SJSA1 (cell line): ENCODE measurements at places on chromosomes 6 and 20. TPM values are rescaled to one million over a fixed set of nuclear protein-coding genes. Genes with fewer than 3 reads are reported as not detected.

DNA sequence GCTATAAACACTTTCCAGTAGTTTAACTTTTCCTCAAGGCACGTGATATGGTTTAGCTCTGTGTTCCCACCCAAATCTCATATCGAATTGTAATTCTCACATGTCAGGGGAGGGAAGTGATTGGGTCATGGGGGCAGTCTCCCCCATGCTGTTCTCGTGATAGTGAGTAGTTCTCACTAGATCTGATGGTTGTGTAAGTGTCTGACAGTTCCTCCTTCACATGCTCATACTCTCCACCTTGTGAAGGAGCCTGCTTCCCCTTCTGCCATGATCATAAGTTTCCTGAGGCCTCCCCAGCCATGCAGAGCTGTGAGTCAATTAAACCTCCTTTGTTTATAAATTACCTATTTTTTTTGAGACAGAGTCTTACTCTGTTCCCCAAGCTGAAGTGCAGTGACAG is 127.9 kb downstream of the DTNBP1 start:
- no peaks in the 10 kb centered on the region; the same call in 1 of the 2 replicates for H3K36me3 ChIP-seq
- H3K4me1 ChIP-seq = no peaks in the 10 kb centered on the region
- H3K4me3 ChIP-seq = no peak overlapping the region
- H3K27me3 ChIP-seq = no peaks in the 10 kb centered on the region
- DNase-seq = no peak

GRCh38 chr6:43627008-43627825 is 1.8 kb downstream of the GTPBP2 start:
- no peaks in the 10 kb centered on the region for H3K27me3 ChIP-seq
- peak; percentile 97 for DNase-seq
- peaks cover 61% of the 10 kb centered on the region for H3K36me3 ChIP-seq
- peak overlapping the region; percentile 98 for H3K27ac ChIP-seq

DNA sequence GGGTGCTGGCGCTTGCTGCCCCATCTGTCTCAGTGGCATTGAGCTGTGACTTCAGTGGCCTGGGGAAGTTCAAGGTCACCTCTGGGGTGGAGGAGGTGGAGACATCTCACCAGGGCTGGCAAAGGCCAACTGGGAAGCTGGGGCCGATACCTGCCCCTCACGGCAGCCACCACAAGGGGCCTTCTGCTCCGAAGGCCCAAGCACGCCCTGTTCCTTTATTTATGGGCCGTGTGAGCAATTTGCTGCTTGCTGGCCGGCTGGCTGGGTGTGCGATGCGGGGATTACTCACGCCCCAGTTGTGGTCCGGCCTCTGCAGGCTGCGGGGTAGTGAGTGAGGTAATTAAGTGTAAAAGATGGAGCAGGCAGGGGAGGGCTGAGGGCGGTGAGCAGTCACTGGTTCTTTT is 13.2 kb upstream of the SCRT2 start:
- H3K27ac ChIP-seq = no peak overlapping the region
- H3K36me3 ChIP-seq = no peaks in the 10 kb centered on the region
- H3K27me3 ChIP-seq = peaks cover 26% of the 10 kb centered on the region
- no peak for DNase-seq
- no peak overlapping the region for H3K4me3 ChIP-seq

The TXLNB gene
- not detected in 2 replicates for total RNA-seq

DNA sequence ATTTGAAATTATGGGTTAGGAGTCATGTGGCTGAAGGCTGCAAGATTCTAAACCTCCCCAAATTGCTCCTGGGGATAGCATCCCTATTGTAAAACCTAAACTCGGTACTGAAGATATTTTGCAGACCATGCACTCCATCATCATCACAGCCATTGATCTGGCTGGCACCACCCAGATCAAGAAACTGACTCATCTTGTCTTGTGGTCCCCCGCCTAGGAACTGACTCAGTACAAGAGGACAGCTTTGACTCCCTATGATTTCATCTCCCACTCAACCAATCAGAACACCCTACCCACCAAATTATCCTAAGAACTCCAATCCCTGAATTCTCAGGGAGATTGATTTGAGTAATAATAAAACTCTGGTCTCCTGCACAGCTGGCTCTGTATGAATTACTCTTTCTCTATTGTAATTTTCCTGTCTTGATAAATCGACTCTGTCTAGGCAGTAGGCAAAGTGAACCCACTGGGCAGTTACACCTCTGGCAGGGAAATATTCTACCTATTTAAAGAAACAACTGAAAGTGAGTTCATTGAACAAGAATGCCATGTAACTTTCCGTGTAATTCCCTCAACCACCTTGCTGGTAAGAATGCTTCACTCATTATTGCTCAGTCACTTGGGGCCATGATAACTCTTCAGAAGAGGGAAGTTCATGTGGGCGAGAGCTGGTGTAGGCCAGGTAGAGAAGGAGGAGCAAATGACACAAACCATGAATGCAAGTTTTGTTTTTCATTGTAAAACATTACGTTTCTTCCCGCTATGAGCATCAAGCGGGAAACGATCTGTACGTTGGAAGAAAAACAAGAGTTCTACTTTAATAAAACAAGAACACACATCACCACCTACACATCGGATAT is 602.9 kb upstream of the ARID1B start:
- no peaks in the 10 kb centered on the region for H3K36me3 ChIP-seq
- H3K4me3 ChIP-seq = no peak overlapping the region
- no peak for DNase-seq
- no peaks in the 10 kb centered on the region for H3K4me1 ChIP-seq
- H3K27ac ChIP-seq = no peak overlapping the region

- H3K27me3 ChIP-seq = no peaks in the 10 kb centered on the region
- DNase-seq = peak; percentile 90
- H3K27ac ChIP-seq = peak overlapping the region; percentile 51
- H3K4me3 ChIP-seq = peak overlapping the region; percentile 44
- peaks cover 17% of the 10 kb centered on the region for H3K4me1 ChIP-seq
- no peaks in the 10 kb centered on the region for H3K36me3 ChIP-seq
These were observed 24.2 kb downstream of the ZNF311 start for GRCh38 chr6:28980852-28981430.

- DNase-seq = no peak
- no peak overlapping the region for H3K27ac ChIP-seq
- H3K4me1 ChIP-seq = peaks cover 43% of the 10 kb centered on the region
- H3K36me3 ChIP-seq = no peaks in the 10 kb centered on the region
- no peaks in the 10 kb centered on the region for H3K27me3 ChIP-seq
These were observed 160.0 kb downstream of the COL21A1 start for GRCh38 chr6:56087421-56087820.

DNA sequence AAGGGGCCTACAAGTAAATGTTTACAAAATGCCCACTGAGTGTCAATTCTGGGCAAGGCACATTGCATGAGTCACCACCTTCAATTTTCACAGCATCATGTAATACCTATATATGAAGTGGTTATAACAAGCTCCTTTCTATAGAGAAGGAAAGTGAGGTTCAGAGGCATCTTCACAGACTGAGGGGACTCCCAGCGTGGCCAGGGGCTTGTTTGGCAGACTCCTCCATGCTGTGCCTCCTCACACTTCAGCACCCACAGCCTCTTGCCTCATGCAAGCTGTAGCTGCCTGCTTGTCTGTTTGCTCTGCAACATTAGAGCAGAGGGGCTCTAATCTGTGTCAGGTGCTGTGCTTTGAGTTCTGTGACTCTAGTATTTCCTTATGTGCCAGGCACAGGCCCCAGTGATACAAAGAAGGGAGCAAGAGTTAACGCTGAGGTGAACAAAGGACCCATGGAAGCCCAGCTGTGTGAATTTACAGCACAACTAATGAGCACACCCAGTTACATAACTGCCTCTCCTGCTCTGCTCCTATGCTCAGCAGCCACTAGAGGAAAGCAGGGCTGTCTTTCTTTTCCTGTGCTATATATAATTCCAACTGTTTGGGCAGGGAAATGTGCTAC is 72.3 kb downstream of the ZHX3 start:
- H3K27me3 ChIP-seq = no peaks in the 10 kb centered on the region
- H3K27ac ChIP-seq = no peak overlapping the region
- H3K4me3 ChIP-seq = no peak overlapping the region
- no peak for DNase-seq
- H3K4me1 ChIP-seq = peaks cover 15% of the 10 kb centered on the region
- peaks cover 3% of the 10 kb centered on the region; the same call in 1 of the 2 replicates for H3K36me3 ChIP-seq

GRCh38 chr20:62066983-62067433 is 1.3 kb upstream of the TAF4 start:
- H3K4me1 ChIP-seq = peaks cover 17% of the 10 kb centered on the region
- no peak overlapping the region for H3K27ac ChIP-seq
- no peak for DNase-seq
- peaks cover 13% of the 10 kb centered on the region for H3K36me3 ChIP-seq

The HUS1B gene
- total RNA-seq = 3.3 TPM in 1 of 2 replicates, not detected in the other

The PRPH2 gene
- not detected in 2 replicates for total RNA-seq

The PTPRK gene
- 24.5 and 31.9 TPM in 2 replicates for total RNA-seq

- H3K27ac ChIP-seq = no peak overlapping the region
- no peaks in the 10 kb centered on the region for H3K27me3 ChIP-seq
- H3K4me3 ChIP-seq = no peak overlapping the region
- no peaks in the 10 kb centered on the region for H3K36me3 ChIP-seq
- peaks cover 14% of the 10 kb centered on the region for H3K4me1 ChIP-seq
These were observed 545.9 kb upstream of the BTBD3 start for GRCh38 chr20:11371831-11372230.

- H3K27me3 ChIP-seq = no peaks in the 10 kb centered on the region
- H3K4me3 ChIP-seq = no peak overlapping the region
- H3K36me3 ChIP-seq = no peaks in the 10 kb centered on the region
These were observed 32.3 kb downstream of the GSTA3 start for GRCh38 chr6:52877168-52877567.

The SGK2 gene
- total RNA-seq = not detected in 2 replicates

GRCh38 chr6:157298216-157298724 is 25.0 kb downstream of the TMEM242 start:
- no peak overlapping the region for H3K27ac ChIP-seq
- DNase-seq = no peak
- H3K4me3 ChIP-seq = no peak overlapping the region
- no peaks in the 10 kb centered on the region for H3K27me3 ChIP-seq

DNA sequence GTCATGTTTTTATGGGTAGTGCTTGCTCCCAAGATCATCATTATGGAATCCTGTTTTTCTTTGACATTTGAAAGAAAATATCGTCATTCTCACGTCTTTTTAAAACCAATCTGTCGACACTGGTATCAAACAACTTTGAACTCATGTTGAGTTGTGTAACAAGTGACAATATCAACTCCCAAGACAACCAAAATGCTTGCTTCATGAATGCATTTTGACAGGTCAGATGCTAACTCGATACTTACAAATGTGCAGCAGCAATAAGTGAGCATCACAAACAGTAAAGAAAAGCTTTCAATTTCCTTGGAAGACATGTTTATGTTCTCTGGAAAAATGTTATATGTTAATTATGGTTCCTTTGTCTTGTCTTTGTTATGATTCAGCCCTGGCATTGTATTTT is 125.9 kb downstream of the EPHA7 start:
- H3K4me1 ChIP-seq = no peaks in the 10 kb centered on the region
- H3K4me3 ChIP-seq = no peak overlapping the region
- no peaks in the 10 kb centered on the region for H3K27me3 ChIP-seq

GRCh38 chr6:89615882-89616281 is 22.7 kb downstream of the LYRM2 start:
- H3K36me3 ChIP-seq = no peaks in the 10 kb centered on the region
- H3K4me1 ChIP-seq = no peaks in the 10 kb centered on the region
- no peaks in the 10 kb centered on the region for H3K27me3 ChIP-seq
- H3K4me3 ChIP-seq = no peak overlapping the region

The SIGLEC1 gene
- total RNA-seq = not detected in 2 replicates

The OOEP gene
- total RNA-seq = not detected in 2 replicates

DNA sequence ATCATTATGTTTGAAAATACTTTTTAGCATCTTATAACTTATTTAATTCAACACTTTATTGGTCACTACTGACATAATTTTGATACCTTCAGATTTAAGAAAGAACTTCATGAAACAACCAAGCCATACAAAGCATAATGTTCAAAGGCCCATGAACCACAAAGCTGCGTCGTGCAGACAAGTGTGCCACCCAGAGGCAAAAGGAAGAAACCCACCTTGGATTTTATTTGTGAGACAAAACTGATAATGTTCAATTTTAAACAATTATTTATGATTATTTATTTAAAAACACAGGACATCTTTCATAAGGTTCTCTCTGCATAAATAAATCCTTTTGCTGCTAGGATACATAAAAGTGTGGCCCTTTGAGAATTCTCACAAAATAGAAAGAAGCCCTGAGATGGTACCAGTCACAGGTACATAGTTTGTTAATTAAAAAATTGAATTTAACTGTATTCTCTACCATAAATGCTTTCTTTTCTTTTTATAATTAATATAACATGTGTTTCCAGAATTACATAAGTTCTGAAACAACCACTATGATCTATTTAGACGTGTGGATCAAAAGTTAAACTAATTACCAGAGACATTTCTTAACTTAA is 143.7 kb downstream of the RALGAPA2 start:
- H3K4me1 ChIP-seq = no peaks in the 10 kb centered on the region
- H3K27me3 ChIP-seq = no peaks in the 10 kb centered on the region
- no peaks in the 10 kb centered on the region for H3K36me3 ChIP-seq
- no peak overlapping the region for H3K27ac ChIP-seq
- no peak overlapping the region for H3K4me3 ChIP-seq

The ENPP3 gene
- 0.05 and 0.72 TPM in 2 replicates for total RNA-seq

- H3K4me1 ChIP-seq = peaks cover 8% of the 10 kb centered on the region; the same call in 1 of the 2 replicates
- no peaks in the 10 kb centered on the region for H3K27me3 ChIP-seq
- peaks cover 94% of the 10 kb centered on the region for H3K36me3 ChIP-seq
- H3K4me3 ChIP-seq = no peak overlapping the region
- DNase-seq = no peak
- H3K27ac ChIP-seq = no peak overlapping the region
These were observed 8.5 kb downstream of the TPD52L2 start for GRCh38 chr20:63873477-63873971.

DNA sequence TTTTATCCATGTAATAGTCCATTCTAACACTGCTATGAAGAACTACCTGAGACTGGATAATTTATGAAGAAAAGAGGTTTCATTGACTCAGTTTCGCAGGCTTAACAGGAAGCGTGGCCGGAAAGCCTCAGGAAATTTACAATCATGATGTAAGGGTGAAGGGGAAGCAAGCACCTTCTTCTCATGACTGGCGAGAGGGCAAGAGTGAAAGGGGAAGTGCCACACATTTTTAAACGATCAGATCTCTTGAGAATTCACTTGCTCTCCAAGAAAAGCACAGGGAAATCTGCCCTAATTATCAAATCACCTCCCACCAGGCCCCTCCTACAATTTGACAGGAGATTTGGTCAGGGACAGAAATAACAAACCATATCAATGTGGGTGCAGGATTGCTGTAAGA is 859.7 kb downstream of the EPHA7 start:
- no peaks in the 10 kb centered on the region for H3K4me1 ChIP-seq
- no peaks in the 10 kb centered on the region for H3K27me3 ChIP-seq
- DNase-seq = no peak
- no peak overlapping the region for H3K4me3 ChIP-seq
- no peaks in the 10 kb centered on the region for H3K36me3 ChIP-seq

GRCh38 chr6:24908650-24909035 is 27.1 kb downstream of the RIPOR2 start:
- peaks cover 34% of the 10 kb centered on the region for H3K4me1 ChIP-seq
- no peaks in the 10 kb centered on the region for H3K36me3 ChIP-seq
- H3K27me3 ChIP-seq = no peaks in the 10 kb centered on the region; the same call in 1 of the 2 replicates
- DNase-seq = no peak
- H3K27ac ChIP-seq = 0 out of 2 replicates have a peak overlapping the region, but pooled peaks have one; percentile 7
- peak overlapping the region; percentile 3; the same call in 1 of the 2 replicates for H3K4me3 ChIP-seq

The BMP7 gene
- not detected in 2 replicates for total RNA-seq

The GPX5 gene
- total RNA-seq = not detected in 2 replicates

The NKX2-2 gene
- 5.7 and 19.8 TPM in 2 replicates for total RNA-seq

GRCh38 chr20:62441987-62442539 is 14.7 kb upstream of the RBBP8NL start:
- H3K36me3 ChIP-seq = no peaks in the 10 kb centered on the region
- H3K27ac ChIP-seq = no peak overlapping the region
- peaks cover 81% of the 10 kb centered on the region for H3K27me3 ChIP-seq
- no peak for DNase-seq
- H3K4me1 ChIP-seq = no peaks in the 10 kb centered on the region
